ENCODE measurements at places on chromosomes 6 and 20.

DNA sequence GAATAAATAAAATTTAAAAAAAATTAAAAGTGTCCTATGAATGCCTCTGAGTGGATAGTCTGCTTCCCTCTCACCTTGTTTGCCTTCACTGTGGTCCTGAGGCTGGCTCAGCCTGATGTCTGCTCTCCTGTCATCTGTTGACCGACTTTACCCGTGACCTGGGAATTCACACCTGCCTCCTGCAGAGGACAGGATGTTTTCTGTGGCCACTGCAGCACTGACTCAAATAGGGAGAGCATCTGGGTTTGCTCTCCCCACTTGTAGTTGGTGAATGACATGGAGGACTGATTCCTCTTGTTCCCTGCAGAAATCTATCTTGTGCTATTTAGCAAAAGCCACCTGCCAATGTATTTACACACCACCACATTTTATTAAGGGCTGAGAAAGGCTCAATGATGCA lies 52.4 kb upstream of the ERVFRD-1 start:
- DNase-seq = no peak

DNA sequence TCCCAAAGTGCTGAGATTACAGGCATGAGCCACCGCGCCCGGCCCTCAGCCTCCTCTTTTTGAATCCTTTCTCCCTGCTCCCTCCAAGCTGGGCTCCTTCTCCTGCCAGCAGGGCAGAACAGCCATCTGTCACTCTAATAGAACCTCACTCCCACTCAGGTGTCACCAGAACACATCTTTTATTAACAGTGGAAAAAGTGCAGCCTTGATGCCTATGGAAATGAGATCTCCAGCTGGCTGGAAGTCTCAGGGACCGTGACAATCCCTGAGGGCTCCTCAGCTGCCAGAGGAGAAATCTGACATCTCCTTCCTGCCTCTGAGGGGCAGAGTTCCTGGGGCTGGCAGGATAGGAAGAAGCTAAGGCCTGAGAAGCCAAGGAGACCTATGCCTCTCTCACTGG lies 28.0 kb downstream of the TMC2 start:
- peak; percentile 57 for DNase-seq

- DNase-seq = no peak
These were observed 186.5 kb downstream of the PDE7B start for GRCh38 chr6:136037876-136038460.

- no peak for DNase-seq
These were observed 1.6 kb upstream of the NPBWR2 start for GRCh38 chr20:64108731-64109681.

GRCh38 chr20:3654326-3655130 lies 8.7 kb downstream of the GFRA4 start:
- no peak for DNase-seq

Data from cerebellar nuclear complex (tissue), 1 donor.